ENCODE measurements at places on chromosomes 4 and X.

- DNase-seq: no peak
Measured at GRCh38 chr4:188573104-188573503, 433.9 kb downstream of the TRIML1 start.

- no peak for DNase-seq
Measured at GRCh38 chrX:29348288-29348687, 761.0 kb downstream of the IL1RAPL1 start.

DNA sequence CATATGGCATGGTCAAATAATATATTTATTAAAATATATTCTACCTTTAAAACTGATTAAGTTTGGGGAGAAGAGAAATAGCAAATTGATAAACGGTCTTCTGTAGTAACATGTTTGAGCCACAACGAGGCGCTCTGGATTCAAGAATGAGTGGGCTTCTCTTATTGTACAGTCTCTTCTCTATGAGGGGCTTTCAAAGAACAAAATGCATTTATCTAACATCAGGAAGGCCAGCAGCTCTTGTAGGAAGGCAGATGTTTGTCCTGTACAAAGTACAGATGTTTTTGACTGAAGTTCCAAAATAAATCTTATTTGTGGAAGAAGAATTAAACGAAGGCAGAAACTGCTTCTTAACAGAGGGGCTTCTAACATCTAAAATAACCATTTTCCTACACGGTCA is 153.6 kb downstream of the RASL11B start:
- DNase-seq: no peak

GRCh38 chr4:154625971-154626370 is 13.5 kb upstream of the FGG start:
- DNase-seq: no peak

DNA sequence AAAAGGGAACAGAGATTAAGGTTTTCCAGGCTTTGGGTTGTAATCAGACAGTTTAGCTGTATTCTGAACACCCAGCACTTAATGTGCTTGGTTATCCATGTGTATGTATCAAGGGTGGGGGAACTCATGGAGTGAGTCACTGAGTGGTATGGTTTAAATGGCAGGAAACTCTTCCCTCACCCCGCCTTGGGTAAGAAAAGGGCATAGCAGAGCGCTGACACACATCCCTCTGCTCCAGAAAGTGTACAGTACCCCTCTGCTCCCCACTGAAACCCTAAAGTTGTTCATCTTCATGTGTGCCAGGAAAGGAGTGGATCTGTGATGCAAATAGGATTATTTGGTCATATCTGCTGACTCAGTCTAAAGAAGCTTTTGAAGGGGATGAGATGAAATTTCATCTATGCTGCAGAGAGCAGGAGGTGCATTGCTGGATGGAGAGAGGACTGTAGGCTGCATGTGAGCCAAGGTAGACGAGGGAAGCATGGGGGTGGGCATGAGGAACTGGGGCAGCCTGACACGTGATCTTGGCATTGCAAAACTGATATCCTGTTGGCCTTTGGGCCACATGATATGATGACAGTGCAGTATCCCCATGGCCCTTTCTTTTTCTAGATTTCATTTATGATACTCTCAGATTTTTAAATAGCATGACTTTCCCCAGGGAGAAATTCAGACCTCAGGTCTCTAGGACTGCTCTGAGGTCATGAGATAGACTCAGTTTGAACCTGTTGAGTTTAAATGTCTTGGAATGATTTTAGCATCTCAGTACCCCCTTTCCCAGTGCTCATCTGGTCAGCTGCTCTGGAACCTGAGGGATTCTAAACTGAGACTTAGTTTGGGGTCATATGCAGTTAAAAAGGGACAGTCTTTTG is 84.8 kb downstream of the TMEM164 start:
- DNase-seq: no peak

- DNase-seq: no peak
Measured at GRCh38 chr4:42339935-42340406, 57.3 kb upstream of the SHISA3 start.

- no peak for DNase-seq
Measured at GRCh38 chrX:56789518-56790070, 60.6 kb downstream of the NBDY start.

GRCh38 chr4:108240366-108240765 is 71.6 kb upstream of the LEF1 start:
- no peak for DNase-seq

GRCh38 chrX:107780525-107780924 is 3.0 kb downstream of the NCBP2L start:
- DNase-seq: no peak

DNA sequence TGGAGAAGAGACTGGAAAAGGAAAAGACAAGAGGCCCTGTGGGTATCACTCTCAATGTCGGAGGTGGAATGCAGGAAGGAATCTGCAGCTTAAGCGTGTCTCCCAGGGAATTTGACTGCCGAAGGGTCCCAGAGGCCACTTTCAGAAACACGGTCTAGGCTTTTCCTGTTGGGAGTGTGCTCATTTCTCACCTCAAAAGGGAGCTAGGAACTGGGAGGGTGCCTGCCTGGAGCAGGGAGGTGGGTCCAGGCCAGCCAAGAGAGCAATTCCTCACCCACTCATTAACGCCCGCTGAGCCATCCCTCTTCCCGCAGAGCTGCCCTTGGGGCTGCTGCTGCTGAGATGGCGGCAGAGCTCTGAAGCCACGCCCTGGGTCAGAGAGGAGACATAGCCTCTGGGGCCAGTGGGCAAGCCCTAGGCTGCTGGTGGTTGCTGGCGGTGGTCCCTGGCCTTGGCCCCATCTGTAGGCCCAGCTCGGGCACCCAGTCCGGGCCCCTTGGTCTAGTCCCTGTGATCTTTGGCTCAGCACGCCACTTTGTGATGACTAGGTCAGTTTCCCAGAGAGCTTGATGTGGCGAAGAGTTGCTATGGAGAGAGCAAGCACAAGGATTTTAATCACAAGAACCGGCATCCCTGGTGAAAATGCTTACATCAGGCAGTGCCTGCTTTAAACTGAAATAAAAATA is 4.1 kb downstream of the ZNF185 start:
- no peak for DNase-seq

DNA sequence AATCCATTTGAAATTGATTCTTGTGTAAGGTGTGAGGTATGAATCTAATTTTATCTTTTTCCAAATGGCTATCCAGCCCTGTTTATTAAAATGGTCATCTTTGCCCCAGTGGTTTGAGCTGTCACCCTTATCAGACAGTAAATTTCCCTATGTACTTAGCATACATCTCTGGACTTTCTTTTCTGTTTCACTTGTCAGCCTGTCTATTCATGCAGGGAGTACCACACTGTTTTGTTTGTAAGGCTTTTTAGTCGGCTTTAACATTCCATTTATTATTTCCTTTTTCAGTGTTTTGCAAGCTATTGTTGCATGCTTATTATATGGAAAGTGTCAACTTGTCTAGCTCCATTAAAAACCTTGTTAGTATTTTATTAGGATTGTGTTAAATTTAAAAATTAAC is 155.8 kb downstream of the STAG2 start:
- DNase-seq: no peak

DNA sequence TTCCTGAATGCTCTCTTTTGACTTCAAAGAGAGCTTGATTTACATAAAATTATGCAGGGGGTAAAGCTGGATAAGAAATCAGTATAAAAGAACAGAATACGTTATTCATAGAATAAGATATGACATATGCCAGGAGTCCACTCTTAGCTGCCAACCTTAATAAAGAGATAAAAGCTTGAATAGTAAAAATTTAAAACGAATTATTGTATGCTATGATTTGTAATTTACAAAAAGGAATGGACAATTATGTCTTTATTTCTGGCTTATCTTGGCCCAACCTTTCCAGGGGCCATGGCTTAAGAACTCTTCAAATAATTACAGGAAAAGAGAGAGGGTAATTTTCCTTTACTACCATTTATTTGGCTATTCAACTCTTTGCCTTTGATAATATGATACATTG is 192.2 kb upstream of the ITM2A start:
- DNase-seq: no peak

- no peak for DNase-seq
Measured at GRCh38 chr4:104064646-104065577, 345.1 kb upstream of the TACR3 start.

Measured in stimulated activated CD4-positive, alpha-beta T cell treated with anti-CD3 and anti-CD28 coated beads, Interleukin-15, amount 100 ng/mL, for 1 hour (primary cell).